ENCODE measurements at places on chromosomes 4 and X. TPM values are rescaled to one million over a fixed set of nuclear protein-coding genes. Genes with fewer than 3 reads are reported as not detected.
A peak's percentile ranks its signal among the peaks of the same experiment; 100 is the strongest.

The ALG13 gene
- 36.1 TPM for total RNA-seq

The FMR1NB gene
- total RNA-seq, result not detected

DNA sequence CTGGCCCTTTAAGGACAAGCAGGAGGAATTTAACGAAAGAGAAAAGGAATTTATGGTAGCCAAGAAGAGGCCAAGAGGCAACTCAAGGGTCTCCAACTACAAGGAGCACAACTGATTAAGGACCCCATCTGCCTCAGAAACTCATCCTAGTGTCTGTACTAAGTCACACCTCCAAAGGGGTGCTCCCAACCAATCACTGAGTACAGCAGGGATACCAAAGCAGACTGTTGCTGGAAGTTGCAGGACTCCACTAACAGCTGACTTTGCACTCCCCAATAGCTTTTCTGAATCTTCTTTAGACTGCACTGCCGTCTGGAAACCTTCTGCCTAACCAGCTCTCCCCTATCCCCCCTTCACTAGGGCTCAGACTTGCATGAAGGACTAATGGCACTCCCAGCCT is 50.6 kb downstream of the ATP11C start:
- H3K27ac ChIP-seq, result no peak overlapping the region
- H3K36me3 ChIP-seq, result no peaks in the 10 kb centered on the region
- no peaks in the 10 kb centered on the region for H3K4me1 ChIP-seq

GRCh38 chr4:70571772-70572171 is 20.3 kb upstream of the AMBN start:
- no peak overlapping the region for H3K4me3 ChIP-seq
- no peak overlapping the region for H3K27ac ChIP-seq
- peaks cover 6% of the 10 kb centered on the region for H3K27me3 ChIP-seq

DNA sequence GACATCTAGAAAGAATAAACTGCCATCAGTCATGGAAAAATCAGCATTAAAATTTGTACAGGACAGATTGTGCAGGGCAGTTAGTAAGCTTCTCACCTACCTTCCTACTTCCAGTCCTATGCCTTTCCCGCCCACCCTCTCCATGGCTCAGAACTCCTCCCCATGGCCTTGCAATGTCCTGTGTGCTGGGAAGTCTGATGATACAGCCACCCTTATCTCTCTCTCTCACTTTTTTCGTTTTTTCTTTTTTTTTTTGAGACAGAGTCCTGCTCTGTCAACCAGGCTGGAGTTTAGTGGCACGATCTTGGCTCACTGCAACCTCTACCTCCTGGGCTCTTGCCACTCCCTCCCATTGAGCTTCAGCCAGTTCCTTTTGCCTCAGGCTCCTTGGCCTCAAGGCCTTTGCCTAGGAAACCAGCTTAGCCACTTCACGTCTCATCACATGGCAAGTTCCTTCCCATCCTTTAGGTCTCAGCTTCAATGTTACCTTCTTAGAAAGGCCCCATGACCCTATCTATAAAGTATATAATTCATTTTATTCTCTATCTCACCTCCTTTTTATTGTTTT is 259.7 kb downstream of the NKX6-1 start:
- H3K36me3 ChIP-seq, result no peaks in the 10 kb centered on the region
- no peak overlapping the region for H3K4me3 ChIP-seq
- no peaks in the 10 kb centered on the region for H3K27me3 ChIP-seq
- no peak for DNase-seq

DNA sequence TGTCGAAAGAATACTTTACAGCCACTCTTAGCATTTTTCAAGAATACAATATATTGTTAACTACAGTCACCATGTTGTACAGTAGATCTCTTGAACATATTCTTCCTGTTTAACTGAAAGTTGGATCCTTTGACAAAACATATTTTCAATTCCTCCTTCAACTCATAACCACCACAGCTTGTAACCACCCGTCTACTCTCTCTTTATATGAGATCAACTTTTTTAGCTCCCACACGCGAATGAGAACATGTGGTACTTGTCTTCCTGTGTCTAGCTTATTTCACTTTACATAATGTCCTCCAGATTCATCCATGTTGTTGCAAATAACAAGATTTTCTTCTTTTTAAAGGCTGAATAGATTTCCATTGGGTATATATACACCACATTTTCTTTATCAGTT is 338.3 kb upstream of the IGFBP7 start:
- no peak overlapping the region for H3K27ac ChIP-seq
- no peak overlapping the region for H3K4me3 ChIP-seq
- no peaks in the 10 kb centered on the region for H3K4me1 ChIP-seq
- H3K27me3 ChIP-seq, result no peaks in the 10 kb centered on the region

- no peak overlapping the region for H3K27ac ChIP-seq
- no peak overlapping the region for H3K4me3 ChIP-seq
- peaks cover 2% of the 10 kb centered on the region for H3K27me3 ChIP-seq
These were observed 28.2 kb upstream of the RASSF6 start for GRCh38 chr4:73648478-73648877.

The TCEAL1 gene
- 6.5 TPM for total RNA-seq

DNA sequence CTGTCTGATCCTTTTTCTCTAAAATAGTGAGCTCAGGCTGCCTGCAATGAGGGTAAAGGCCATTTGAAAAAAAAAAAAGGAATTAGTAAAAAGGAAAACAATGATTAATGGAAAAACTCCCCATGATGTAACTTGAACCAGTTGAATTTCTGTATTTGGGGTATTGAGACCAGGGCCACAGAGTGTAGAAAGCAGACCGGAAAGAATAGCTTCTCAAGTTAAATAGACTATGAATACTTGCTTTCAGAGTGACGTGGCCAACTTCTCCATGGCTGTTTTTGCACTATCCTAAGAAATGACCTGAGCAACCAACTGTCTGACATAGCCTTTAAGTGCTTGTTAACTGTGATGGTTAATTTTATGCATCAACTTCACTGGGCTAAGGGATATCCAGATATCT is 222.1 kb upstream of the INTU start:
- DNase-seq, result no peak
- no peak overlapping the region for H3K4me3 ChIP-seq
- no peaks in the 10 kb centered on the region for H3K27me3 ChIP-seq
- no peaks in the 10 kb centered on the region for H3K36me3 ChIP-seq
- H3K27ac ChIP-seq, result no peak overlapping the region

DNA sequence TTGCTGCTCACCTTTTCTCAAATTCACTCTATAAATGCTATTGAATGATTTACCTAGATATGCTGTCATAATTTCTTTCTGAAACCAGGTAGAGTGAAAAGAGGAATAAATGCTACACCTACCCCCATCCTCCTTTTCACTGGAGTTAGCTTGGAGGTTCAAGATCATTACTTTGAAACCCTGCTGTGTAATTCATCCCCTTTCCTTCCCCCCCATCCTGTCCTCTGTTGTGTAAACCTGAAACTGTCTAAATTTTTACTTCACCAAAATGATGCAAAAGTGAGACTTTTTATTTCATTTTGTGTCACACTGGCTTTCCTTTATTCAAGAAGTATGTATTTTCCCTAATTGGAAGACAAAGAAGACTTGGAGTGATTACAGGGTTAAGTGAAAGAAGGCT is 5.4 kb downstream of the ZCCHC18 start:
- H3K27ac ChIP-seq, result no peak overlapping the region
- H3K36me3 ChIP-seq, result no peaks in the 10 kb centered on the region
- DNase-seq, result no peak
- no peak overlapping the region for H3K4me3 ChIP-seq
- peaks cover 30% of the 10 kb centered on the region for H3K4me1 ChIP-seq
- H3K27me3 ChIP-seq, result peaks cover 3% of the 10 kb centered on the region

- H3K4me1 ChIP-seq, result peaks cover 8% of the 10 kb centered on the region
- H3K36me3 ChIP-seq, result no peaks in the 10 kb centered on the region
- H3K4me3 ChIP-seq, result no peak overlapping the region
- DNase-seq, result peak; percentile 60
- H3K27me3 ChIP-seq, result peaks cover 34% of the 10 kb centered on the region
These were observed 141.1 kb downstream of the MAML3 start for GRCh38 chr4:140012688-140013486.

DNA sequence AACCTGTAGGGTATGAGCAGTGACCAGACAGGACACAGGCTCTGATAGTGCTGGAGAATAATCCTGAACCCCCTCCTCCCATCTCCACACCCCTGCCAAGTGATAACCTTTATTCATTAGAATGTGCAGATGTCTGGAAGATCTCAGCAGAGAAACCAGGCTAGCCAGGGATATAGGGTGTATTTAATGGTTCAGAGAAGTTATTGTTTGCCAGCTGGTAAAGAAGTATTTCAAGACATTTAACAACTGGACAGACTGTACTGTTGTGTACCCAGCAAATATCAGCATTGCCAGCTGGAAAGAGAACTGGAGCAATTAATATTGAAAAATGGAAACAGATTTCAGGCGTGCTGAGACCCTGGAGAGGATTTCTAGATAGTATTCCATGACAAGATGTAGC is 94.5 kb downstream of the RASGEF1B start:
- H3K27ac ChIP-seq, result no peak overlapping the region
- H3K4me3 ChIP-seq, result no peak overlapping the region
- no peaks in the 10 kb centered on the region for H3K4me1 ChIP-seq
- no peaks in the 10 kb centered on the region for H3K36me3 ChIP-seq
- DNase-seq, result no peak

GRCh38 chrX:134760650-134761049 is 102.4 kb upstream of the PLAC1 start:
- DNase-seq, result no peak
- H3K4me3 ChIP-seq, result no peak overlapping the region
- no peaks in the 10 kb centered on the region for H3K36me3 ChIP-seq
- H3K4me1 ChIP-seq, result peaks cover 3% of the 10 kb centered on the region
- no peak overlapping the region for H3K27ac ChIP-seq

The PAGE4 gene
- total RNA-seq, result not detected

- no peak overlapping the region for H3K4me3 ChIP-seq
- peaks cover 17% of the 10 kb centered on the region for H3K27me3 ChIP-seq
- no peak for DNase-seq
These were observed 51.6 kb upstream of the SETD7 start for GRCh38 chr4:139607502-139608060.

The CLIC2 gene
- 0.50 TPM for total RNA-seq

The CT45A6 gene
- not detected for total RNA-seq

- H3K27ac ChIP-seq, result no peak overlapping the region
- H3K4me3 ChIP-seq, result no peak overlapping the region
- H3K4me1 ChIP-seq, result no peaks in the 10 kb centered on the region
- no peaks in the 10 kb centered on the region for H3K36me3 ChIP-seq
- no peaks in the 10 kb centered on the region for H3K27me3 ChIP-seq
These were observed 226.1 kb upstream of the F9 start for GRCh38 chrX:139304471-139304870.

- H3K36me3 ChIP-seq, result no peaks in the 10 kb centered on the region
- DNase-seq, result no peak
- no peaks in the 10 kb centered on the region for H3K4me1 ChIP-seq
- H3K4me3 ChIP-seq, result no peak overlapping the region
These were observed 781.8 kb downstream of the FAM133A start for GRCh38 chrX:94455782-94456181.

- H3K36me3 ChIP-seq, result no peaks in the 10 kb centered on the region
- no peak for DNase-seq
- no peaks in the 10 kb centered on the region for H3K27me3 ChIP-seq
- no peak overlapping the region for H3K27ac ChIP-seq
These were observed 105.9 kb downstream of the ARSJ start for GRCh38 chr4:113873508-113873907.

DNA sequence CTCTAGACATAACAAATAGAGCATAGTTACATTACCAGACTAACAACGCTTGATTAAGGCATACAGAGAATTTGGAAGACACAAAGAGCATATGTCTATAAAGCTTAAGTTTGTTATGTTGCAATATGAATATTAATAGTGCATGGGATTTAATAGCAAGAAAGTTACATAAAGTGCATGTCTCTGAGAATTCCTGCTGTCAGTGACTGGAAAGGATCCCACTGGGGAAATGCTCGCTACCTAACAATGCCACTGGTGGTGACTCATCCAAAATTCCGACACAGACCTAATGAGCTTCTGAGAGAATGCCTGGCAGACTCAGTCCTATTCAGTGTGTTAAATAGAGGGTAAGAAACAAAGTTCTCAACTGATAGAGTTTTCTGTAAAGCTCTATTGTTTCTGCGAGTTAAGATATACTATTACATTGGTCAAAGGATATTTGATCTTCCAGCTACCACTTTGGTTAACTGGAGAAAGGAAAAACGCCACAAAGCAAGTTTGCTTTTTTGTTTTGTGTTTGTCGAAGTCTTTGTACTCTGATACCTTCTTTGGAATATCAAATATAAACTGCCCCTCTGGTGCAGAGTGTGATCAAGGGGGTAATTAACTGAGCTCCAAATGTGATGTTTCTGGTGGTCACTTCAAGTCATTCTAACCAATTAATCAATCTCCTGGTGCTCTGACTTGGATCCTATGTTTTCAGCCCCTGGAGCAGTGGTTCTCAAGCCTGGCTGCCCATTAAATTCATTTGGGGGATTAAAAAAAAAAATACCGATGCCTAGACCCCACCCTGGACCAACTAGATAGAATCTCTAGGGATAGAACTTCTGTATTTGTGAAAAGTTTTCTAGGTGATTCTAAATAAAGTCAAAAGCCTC is 107.9 kb downstream of the PALLD start:
- H3K4me1 ChIP-seq, result no peaks in the 10 kb centered on the region
- H3K36me3 ChIP-seq, result no peaks in the 10 kb centered on the region
- H3K27me3 ChIP-seq, result peaks cover 14% of the 10 kb centered on the region
- H3K27ac ChIP-seq, result no peak overlapping the region

DNA sequence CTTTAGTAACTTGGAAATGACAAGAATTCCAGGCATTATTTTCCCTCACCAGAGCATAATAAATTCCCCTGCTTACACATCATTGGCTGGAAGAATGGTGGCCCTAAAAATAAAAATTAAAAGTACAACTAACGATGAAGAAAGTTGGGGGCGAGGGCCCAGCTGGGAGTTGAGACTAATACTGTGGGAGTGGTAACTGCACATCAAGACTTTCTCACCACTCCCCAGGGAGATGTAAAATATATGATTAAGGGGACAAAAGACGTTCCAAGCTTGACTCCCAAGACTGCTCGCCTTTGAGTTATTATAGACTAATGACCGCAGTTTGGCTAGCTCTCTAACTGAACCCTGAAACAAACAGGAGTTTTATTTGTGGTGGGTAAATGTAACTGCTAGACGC is 30.0 kb downstream of the SMIM31 start:
- no peaks in the 10 kb centered on the region for H3K36me3 ChIP-seq
- H3K4me1 ChIP-seq, result no peaks in the 10 kb centered on the region
- no peak overlapping the region for H3K27ac ChIP-seq
- DNase-seq, result no peak
- H3K27me3 ChIP-seq, result no peaks in the 10 kb centered on the region

The FHDC1 gene
- total RNA-seq, result 0.05 TPM

The MGAT4D gene
- not detected for total RNA-seq

GRCh38 chr4:152112887-152113286 is 352.1 kb upstream of the GATB start:
- DNase-seq, result no peak
- H3K27ac ChIP-seq, result no peak overlapping the region
- peaks cover 20% of the 10 kb centered on the region for H3K36me3 ChIP-seq
- H3K4me3 ChIP-seq, result no peak overlapping the region
- H3K27me3 ChIP-seq, result no peaks in the 10 kb centered on the region

DNA sequence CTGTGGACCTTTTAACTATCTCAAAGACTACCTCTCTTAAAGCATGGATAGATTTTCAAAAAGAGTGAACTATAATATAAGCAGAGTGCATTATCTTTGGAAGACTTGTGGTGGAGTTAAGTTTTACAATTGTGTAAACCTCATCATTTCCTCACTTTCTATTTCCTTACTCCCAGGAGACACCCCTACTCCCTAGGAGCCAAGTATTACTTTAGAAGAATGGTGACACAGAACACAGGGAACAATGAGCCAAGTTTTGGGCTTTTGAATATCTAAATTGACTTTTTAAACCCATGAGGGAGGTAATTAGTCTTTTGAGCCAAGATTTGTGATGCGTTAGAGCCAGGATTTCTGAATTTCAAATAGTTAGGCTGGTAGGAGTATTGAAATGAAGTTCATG is 78.9 kb upstream of the UNC5C start:
- H3K27me3 ChIP-seq, result no peaks in the 10 kb centered on the region
- no peaks in the 10 kb centered on the region for H3K4me1 ChIP-seq
- H3K36me3 ChIP-seq, result no peaks in the 10 kb centered on the region
- H3K4me3 ChIP-seq, result no peak overlapping the region

The SPANXA2 gene
- total RNA-seq, result not detected

The F8A2 gene
- total RNA-seq, result not detected

The FAM47C gene
- total RNA-seq, result not detected

Measured in activated CD4-positive, alpha-beta memory T cell treated with anti-CD3 and anti-CD28 coated beads, Interleukin-2, amount 10 ng/mL, durations not matched to agents 7 days and 5 days (primary cell).